ENCODE measurements at places on chromosomes 2 and 18. TPM values are rescaled to one million over a fixed set of nuclear protein-coding genes. Genes with fewer than 3 reads are reported as not detected.
A peak's percentile ranks its signal among the peaks of the same experiment; 100 is the strongest.

- no peak overlapping the region for H3K4me3 ChIP-seq
- no peak overlapping the region for H3K27ac ChIP-seq
- H3K4me1 ChIP-seq = no peaks in the 10 kb centered on the region
- no peaks in the 10 kb centered on the region for H3K36me3 ChIP-seq
Observed at GRCh38 chr2:16728351-16729136, 62.9 kb upstream of the CYRIA start.

- peaks cover 4% of the 10 kb centered on the region for H3K27me3 ChIP-seq
- no peaks in the 10 kb centered on the region for H3K36me3 ChIP-seq
- H3K4me1 ChIP-seq = peaks cover 13% of the 10 kb centered on the region
- no peak overlapping the region for H3K27ac ChIP-seq
- no peak for DNase-seq
Observed at GRCh38 chr18:12394428-12394827, 13.3 kb upstream of the PRELID3A start.

- H3K4me1 ChIP-seq = no peaks in the 10 kb centered on the region
- no peak overlapping the region for H3K27ac ChIP-seq
- DNase-seq = no peak
- peaks cover 45% of the 10 kb centered on the region for H3K27me3 ChIP-seq
- peaks cover 23% of the 10 kb centered on the region for H3K36me3 ChIP-seq
- H3K4me3 ChIP-seq = no peak overlapping the region
Observed at GRCh38 chr2:96916646-96917543, 47.0 kb upstream of the SEMA4C start.

GRCh38 chr2:217890445-217890844 lies 112.3 kb downstream of the TNS1 start:
- DNase-seq = peak; percentile 54
- H3K4me1 ChIP-seq = peaks cover 7% of the 10 kb centered on the region
- peaks cover 5% of the 10 kb centered on the region for H3K27me3 ChIP-seq

GRCh38 chr2:230881840-230882239 lies 17.1 kb downstream of the ITM2C start:
- peaks cover 3% of the 10 kb centered on the region for H3K27me3 ChIP-seq
- no peaks in the 10 kb centered on the region for H3K4me1 ChIP-seq
- H3K27ac ChIP-seq = no peak overlapping the region
- no peaks in the 10 kb centered on the region for H3K36me3 ChIP-seq
- no peak overlapping the region for H3K4me3 ChIP-seq
- no peak for DNase-seq

GRCh38 chr2:226578879-226579278 lies 220.7 kb downstream of the IRS1 start:
- H3K4me1 ChIP-seq = peaks cover 58% of the 10 kb centered on the region
- H3K4me3 ChIP-seq = no peak overlapping the region
- no peak overlapping the region for H3K27ac ChIP-seq
- no peak for DNase-seq
- no peaks in the 10 kb centered on the region for H3K27me3 ChIP-seq

DNA sequence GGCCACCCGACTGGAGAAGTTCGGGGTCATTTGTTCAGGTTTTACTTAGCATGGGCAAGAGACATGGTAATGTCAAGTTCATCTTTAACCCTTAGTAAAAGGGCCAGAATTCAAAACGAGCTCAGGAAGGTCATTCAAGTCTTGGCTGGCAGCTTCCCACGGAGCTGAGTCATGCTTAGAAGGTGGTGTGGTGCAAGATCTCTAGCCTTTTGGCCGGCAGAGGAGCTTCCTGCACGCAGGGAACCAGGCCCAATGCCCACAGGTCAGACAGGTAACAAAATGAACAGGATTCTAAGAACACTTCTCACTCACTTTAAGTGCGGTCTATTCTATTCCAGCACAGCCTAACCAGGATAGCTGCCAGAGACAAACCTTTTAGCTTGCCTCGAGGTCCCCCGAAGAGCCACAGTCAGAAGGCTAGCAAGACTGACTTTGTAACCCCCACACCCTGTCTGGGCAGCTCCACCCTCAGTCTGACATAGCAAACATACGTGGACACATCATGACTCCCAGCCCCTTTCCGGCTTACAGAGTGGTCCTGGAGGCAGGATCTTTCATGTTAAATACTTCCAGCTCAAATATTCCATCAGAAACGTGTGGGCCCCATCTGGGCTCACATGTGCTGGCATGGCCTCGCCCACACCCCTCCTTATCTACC lies 292.7 kb downstream of the BCL11A start:
- no peaks in the 10 kb centered on the region for H3K4me1 ChIP-seq
- DNase-seq = no peak
- no peak overlapping the region for H3K4me3 ChIP-seq
- H3K36me3 ChIP-seq = no peaks in the 10 kb centered on the region

DNA sequence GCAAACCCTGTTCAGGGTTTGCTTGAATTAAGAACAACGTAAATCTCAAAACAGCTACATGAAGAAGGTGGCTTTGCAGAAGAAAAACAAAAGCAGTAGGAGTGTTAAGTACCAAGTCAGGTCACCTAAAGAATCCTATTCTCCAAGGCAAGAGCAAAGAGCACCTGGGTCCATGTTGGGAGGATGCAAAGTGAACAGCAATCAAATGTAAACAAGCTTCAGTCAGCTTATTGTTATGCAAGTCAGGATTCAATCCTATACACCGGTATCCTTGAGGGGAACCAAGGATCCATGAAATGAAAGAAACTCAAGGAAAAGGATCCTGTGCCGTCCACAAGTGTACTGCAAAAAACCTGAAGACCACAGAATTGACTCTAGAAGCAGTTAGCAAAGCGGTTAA lies 261.0 kb upstream of the DDX18 start:
- H3K4me1 ChIP-seq = no peaks in the 10 kb centered on the region
- no peak overlapping the region for H3K4me3 ChIP-seq
- DNase-seq = no peak
- H3K27ac ChIP-seq = no peak overlapping the region
- H3K36me3 ChIP-seq = no peaks in the 10 kb centered on the region

DNA sequence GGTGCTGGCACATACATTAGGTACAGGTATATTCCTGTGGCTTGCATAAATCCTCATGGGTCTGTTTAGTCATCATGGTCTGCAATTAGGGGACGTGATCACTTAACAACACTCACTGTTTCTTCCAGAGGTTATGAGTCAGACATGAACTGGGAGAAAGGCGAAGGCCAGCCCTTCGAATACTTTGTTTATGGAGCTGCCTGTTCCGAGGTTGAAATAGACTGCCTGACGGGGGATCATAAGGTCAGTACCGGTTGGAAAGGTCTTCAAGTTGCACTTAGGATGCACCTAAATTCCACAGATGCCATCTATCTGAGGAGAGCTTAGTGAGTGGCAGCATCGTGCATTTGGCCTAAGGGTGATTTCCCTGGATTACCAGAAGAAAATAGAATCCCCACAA lies 76.9 kb downstream of the AOX1 start:
- H3K27me3 ChIP-seq = no peaks in the 10 kb centered on the region
- peak; percentile 70 for DNase-seq
- peak overlapping the region; percentile 93 for H3K27ac ChIP-seq
- H3K36me3 ChIP-seq = peaks cover 36% of the 10 kb centered on the region
- H3K4me3 ChIP-seq = peak overlapping the region; percentile 46

DNA sequence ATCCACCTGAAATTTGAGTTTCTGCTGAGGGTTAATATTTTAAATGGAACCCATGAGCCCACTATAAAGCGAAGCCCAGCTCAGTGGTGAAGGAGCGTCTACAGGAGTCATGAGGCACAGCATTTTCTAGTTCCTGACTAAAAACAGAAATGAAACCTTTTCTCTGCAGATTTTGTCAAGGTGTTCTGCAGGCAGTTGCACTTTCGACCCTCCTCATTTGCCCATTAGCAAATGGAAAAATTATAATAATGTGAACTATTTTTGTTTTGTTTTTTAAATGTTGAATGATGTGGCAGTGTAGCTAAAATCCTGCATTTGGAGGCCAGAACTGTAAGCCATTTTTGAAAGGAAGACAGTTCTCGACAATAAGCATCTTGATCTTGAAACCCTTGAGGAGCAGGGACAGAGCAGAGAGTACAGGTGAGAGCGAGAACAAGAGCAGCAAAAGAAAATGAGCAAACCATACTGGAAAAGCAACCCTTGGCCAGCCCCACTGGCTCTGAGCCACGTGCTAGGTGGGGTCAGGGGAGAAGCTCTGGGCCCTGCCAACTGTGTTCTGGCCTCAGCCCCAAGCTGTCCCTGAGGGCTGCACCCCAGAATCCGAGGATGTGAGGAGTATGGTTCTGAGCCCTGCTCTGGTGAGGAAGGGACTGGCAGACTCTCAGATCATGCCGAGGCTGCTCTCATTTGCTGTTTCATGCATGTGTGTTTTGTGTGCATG lies 26.4 kb upstream of the COPS8 start:
- H3K4me3 ChIP-seq = no peak overlapping the region
- peaks cover 20% of the 10 kb centered on the region for H3K4me1 ChIP-seq
- peaks cover 22% of the 10 kb centered on the region for H3K27me3 ChIP-seq
- no peak for DNase-seq

DNA sequence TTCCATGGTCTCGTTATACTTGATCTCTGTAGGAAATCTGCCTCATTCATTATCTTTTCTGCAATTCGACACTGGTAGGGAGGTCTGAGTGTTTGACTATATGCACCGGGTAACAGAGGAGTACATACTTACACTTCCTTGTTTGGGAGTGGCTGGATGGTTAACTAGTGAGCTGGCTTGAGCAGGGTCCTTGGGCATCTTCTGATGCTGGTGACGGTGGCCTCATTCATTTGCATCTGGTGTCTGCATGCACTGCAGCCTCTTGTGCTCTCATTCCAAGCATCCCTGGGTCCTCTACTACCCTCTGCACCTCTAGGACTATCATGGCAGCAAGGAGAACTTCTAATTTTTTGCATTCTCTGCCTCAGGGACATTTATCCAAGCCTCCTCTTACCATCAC lies 100.0 kb upstream of the TCF4 start:
- H3K4me1 ChIP-seq = peaks cover 15% of the 10 kb centered on the region
- no peaks in the 10 kb centered on the region for H3K36me3 ChIP-seq
- no peak overlapping the region for H3K27ac ChIP-seq
- H3K27me3 ChIP-seq = no peaks in the 10 kb centered on the region
- no peak for DNase-seq
- H3K4me3 ChIP-seq = no peak overlapping the region

GRCh38 chr2:95231723-95232122 lies 24.4 kb downstream of the ZNF892 start:
- no peak overlapping the region for H3K4me3 ChIP-seq
- no peak overlapping the region for H3K27ac ChIP-seq
- H3K4me1 ChIP-seq = no peaks in the 10 kb centered on the region

DNA sequence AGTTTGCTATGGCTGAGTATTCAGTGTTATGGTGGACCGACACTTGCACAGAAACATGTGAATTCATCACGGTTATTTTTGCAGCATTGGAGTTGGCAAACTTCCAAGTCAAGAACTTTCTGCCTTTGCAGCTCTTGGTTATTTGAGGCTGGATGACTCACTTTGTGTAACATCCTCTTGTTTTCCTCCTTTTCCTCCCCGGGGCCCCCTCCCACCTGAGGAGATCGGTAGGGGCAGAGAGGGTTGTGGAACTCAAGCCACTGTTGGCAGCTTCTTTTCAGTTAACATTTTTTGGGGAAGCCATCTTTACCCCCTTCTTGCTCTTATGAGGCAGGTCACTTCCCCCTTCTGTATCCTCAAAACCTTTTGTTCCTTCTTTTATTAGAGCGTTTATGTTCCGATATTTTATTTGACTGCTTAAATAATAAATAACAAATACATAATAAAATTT lies 48.6 kb downstream of the DDX1 start:
- DNase-seq = peak; percentile 64
- H3K4me1 ChIP-seq = peaks cover 39% of the 10 kb centered on the region
- peaks cover 22% of the 10 kb centered on the region for H3K36me3 ChIP-seq
- H3K27ac ChIP-seq = no peak overlapping the region

The ESPNL gene
- 1.1 TPM for total RNA-seq

The CD8B gene
- total RNA-seq = not detected

The SLC5A7 gene
- total RNA-seq = not detected
